Osteocyte (in vitro differentiated cells): ENCODE measurements at places on chromosomes 13 and 19. TPM values are rescaled to one million over a fixed set of nuclear protein-coding genes. Genes with fewer than 3 reads are reported as not detected.

OR7D2 gene
- 0.86 and 1.1 TPM in 2 replicates for total RNA-seq

PEAK3 gene
- total RNA-seq: 0.44 and 0.51 TPM in 2 replicates

FFAR3 gene
- not detected in 2 replicates for total RNA-seq

GRAMD1A gene
- 77.8 and 80.8 TPM in 2 replicates for total RNA-seq

PGLYRP1 gene
- not detected in 2 replicates for total RNA-seq

HPN gene
- total RNA-seq: not detected in 2 replicates

DNA sequence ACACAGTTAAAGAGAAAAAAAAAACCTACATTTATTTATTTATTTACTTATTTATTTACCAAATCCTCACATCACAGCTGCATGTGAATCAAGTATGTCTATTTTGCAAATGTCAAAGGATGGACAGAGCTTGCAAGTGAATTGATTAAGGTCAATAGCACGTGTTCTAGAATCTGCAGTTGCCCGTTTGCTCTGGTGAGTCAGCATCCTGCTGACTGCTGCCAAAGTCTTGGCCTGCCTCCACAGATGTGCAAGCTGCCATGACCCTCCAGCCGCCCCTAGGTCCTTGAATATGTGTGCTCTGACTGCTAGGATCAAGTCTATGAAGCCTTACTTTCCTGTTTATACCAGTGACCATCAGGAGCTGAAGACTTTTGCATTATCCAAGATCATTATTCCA is 320.6 kb downstream of the GPC5 start:
- DNase-seq: no peak

DNA sequence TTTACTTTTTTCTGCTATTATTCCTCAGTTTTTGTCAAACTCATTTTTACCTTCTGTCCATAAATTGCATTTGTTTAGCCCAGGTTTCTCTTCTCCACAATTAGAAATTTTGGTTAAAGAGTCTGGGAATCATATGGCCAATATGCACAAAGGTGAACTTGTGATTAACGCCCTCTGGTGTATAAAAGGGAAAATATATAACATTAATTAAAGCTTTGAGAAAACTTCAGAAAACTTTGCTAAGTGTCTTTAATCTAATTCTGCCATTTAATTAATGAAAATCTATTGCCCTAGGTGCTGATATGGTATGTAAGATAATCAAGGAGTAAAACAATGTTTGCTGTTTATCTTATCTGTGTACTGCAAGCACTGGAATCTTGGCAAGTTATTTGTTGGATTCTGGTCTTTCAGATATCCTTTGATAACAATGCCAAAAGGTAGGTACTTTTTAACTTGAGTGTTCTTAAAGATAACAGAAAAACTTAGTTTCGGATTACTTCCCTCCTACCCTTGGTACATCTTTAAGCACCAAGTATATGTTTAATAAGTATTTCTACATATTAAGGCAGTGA is 402.6 kb downstream of the SUCLA2 start:
- no peak for DNase-seq

- no peak for DNase-seq
These were observed 9.5 kb downstream of the TSC22D1 start for GRCh38 chr13:44566601-44567000.

DNA sequence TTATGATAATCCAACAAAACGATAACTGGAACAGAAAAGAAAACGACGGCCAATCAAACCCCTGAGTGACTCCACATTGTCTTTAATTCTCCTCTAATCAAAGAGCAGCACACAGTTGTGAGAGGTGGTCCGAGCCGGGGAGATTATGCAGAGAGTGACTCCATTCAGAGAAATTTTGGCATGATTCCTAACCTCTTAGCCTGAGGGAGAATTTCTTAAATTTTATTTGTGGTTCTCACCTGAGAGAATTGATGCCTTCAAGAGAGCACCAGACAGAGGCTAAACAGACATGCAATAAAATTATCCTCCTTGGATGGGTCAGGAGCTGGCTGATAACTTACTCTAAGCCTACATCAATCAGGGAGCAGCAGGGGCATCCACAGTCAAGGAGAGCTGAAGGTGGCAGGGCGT is 310.0 kb upstream of the KLF12 start:
- no peak for DNase-seq

- no peak for DNase-seq
These were observed 152.0 kb upstream of the IRS2 start for GRCh38 chr13:109938255-109938936.

- DNase-seq: no peak
These were observed 87.0 kb upstream of the TRPC4 start for GRCh38 chr13:37956536-37956935.

DNA sequence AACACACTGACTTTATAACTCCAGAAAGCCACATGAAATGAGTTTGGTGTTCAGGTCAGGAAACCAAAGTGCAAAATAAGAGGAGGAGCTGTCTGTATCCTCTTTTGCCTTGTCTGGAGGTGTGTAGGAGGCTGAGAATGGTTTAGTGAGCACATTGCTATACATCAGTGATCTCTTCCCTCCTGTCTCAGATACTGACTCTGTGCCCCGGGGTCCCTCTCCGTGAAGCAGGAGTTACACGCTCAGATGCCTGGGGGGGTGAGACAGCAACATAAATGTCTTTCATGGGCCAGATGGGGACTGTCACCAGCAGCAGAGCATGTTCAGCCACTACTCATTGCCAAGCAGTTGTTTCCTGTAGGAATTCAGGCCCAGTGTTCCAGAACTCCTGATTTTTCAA is 285.4 kb downstream of the ATP8A2 start:
- DNase-seq: no peak

DNA sequence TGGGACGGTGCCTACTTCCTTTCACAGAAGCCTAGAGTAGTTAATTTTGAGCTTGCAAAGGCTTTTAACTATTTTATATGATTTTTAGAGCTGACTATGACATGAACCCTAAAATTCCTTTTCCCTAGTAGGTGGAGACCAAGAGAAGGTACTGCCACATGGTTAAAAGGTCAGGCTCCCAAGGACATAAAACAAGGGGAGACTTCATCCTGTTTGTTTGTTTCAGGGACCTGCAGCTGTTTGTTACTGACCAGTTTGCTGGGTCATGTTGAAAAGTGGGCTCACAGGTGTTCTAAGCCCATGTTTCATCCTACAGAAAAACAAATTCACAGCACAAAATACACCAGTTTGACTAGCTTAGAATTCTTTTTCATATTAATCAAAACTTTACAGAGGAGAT is 3.9 kb upstream of the ZNF460 start:
- no peak for DNase-seq

DNA sequence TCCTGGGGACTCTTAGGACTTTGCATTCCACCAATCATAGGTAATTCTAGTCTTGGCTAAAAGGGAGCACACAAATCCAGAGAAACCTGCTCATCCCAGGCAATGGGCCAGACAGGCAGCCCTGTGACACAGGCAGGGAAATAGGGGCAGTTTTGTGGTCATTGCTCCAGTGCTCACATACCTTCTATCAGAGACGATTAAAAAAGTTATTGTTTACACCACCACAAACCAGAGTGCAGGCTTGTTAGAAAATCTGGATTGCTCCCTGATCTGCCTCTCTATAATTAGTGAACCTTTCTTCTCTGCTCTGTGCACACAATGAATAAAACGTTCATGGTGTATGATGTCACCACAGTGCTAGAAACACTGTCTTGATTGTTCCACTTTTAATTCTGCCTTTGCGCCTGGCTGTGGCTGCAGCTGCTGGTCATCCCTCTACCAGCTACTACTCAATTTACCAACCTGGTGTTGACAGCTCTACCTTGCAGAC is 121.6 kb upstream of the SPATA13 start:
- no peak for DNase-seq

DNA sequence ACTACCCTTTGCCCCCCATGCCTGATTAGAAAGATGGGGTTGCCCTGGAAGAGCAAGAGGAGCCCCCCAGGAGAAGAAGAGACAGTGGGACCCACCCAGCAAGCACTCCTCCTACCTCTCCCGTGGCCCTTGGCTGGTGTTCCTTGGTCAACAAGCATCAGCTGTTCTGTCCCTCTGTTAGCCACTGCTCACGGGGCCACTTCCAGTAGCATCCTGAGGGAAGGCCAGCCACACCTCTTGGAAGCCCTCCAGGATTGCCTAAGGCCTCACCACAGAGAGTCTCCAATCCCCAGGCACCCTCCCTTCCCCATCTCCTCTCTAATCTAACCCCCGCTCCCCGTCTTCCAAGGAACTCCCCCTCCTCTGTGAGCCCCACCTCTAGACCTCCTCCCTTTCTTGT is 15.1 kb upstream of the DPP9 start:
- DNase-seq: no peak

- DNase-seq: no peak
These were observed 378.9 kb downstream of the SLITRK1 start for GRCh38 chr13:83503424-83503823.

- DNase-seq: no peak
These were observed 44.5 kb downstream of the ACTN4 start for GRCh38 chr19:38691938-38692457.

GRCh38 chr13:59721926-59722910 is 441.5 kb downstream of the DIAPH3 start:
- no peak for DNase-seq

GRCh38 chr19:2261438-2262172 is 5.4 kb upstream of the JSRP1 start:
- DNase-seq: no peak

DNA sequence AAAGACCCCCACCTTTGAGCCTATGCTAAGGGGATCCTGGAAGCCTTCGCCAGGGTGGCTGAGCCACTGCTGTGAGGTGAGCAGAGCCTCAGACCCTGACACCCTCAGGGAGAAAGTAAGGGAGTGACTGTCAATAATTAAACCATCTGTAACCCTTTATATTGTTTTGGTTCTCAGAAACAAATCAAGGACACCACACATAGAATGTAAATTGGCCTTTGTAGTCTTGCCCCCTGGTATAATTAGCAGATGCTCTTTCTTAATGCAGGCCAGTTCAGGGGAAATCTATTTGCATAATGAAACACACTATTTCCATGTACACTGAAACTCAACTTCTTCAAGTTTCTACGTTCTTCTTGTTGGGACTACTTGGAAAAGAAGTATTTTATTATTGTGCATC is 127.7 kb upstream of the EDNRB start:
- DNase-seq: no peak

DNA sequence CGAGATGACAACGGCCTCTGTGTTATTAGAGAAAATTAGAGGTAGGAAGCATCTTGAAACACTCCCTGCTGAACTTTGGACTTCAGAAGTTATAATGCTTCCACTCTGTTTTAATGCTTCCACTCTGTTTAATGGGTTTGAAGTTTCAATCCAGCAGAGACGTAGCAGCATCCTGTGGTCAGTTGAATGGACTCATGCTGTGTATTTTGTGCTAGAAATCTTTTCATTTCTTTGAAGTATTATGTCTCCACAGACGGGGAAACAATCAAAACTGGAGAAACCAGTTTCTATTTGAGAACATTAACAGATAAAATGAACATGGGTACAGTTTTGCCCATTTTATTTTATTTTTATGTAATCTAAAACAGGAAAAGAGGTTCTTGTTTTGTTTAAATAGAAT is 1736.2 kb downstream of the SLITRK5 start:
- no peak for DNase-seq

DNA sequence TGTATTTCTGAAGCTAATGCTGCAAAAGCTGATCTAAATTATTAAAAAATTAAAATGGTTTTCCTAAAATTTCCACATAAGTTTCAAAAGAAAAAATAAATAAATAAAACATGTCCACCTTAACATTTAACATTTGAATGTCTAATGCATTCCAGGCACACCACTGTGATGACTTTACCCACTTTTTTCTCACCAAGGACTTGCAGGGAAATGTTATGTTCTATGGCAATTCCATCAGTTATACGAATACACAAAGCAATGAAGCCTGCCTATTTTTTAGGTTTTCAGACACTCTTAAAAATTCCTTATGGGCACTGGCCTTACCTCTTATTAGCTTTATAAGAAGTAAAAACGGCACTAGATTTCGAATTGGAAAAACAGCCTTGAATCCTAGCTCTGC is 10.2 kb downstream of the TSC22D1 start:
- no peak for DNase-seq

GRCh38 chr19:13063461-13064091 is 39.1 kb downstream of the LYL1 start:
- no peak for DNase-seq

DNA sequence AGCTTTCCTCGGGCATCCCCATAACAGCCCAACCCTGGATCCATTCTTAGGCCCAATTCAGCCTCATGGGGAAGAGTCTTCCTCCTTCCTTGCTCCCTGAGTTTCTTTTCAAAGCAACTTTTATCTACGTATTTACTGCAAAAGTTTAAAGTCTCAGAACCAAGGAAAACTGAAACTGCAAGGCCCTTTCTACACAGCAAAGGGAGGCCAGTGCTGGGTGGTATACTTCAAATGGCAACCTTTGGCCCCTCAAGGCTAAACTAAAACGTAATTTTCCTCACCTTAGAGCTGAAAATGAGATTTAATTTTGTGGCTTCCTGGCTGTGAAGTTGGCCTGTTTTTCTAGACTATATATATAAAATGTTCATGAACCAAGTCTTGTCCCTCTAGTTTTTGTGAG is 5.6 kb downstream of the CDX2 start:
- no peak for DNase-seq

- no peak for DNase-seq
These were observed 7.3 kb downstream of the TNNT1 start for GRCh38 chr19:55141696-55142095.

GRCh38 chr19:41325947-41326706 is 16.2 kb downstream of the CCDC97 start:
- peak; percentile 89 for DNase-seq

DNA sequence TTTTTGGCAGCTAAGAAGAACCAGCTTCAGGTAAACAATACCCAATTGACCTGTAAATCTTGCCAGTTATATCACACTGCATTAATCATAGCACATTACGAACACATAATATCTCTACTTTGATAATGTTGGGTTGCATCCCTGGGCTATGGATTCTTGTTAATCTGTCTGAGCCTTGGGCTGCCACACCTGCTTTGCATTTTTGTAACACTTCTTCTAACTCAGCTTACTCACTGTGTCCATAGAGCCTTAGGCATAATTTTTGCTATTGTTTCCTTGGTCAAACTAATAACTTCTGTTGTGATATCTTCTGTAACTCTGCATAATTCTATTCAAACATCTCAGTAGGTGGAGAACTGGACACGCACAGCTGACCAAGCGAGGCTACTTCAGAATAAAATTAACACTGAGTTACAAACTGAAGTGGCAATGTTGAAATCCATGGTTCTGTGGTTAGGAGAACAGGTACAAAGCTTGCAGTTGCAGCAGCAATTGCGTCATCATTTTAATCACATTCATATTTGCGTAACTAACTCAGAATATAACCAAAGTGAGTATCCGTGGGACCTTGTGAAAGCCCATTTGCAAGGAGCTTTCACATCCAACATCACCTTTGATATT is 6.4 kb downstream of the ZNF350 start:
- DNase-seq: no peak
